ENCODE measurements at places on chromosomes 7 and 10.

GRCh38 chr7:5489991-5490536 lies 66.4 kb upstream of the TNRC18 start:
- no peak for DNase-seq

GRCh38 chr10:123109466-123109865 lies 26.3 kb upstream of the HMX3 start:
- no peak for DNase-seq

GRCh38 chr7:155941688-155942087 lies 129.4 kb upstream of the SHH start:
- no peak for DNase-seq

GRCh38 chr10:69506487-69506833 lies 55.2 kb downstream of the TSPAN15 start:
- no peak for DNase-seq

Data from stimulated activated CD8-positive, alpha-beta memory T cell treated with anti-CD3 and anti-CD28 coated beads, Interleukin-2, amount 100 ng/mL, for 1 hour (primary cell).